ENCODE measurements at places on chromosomes 1 and 21.

DNA sequence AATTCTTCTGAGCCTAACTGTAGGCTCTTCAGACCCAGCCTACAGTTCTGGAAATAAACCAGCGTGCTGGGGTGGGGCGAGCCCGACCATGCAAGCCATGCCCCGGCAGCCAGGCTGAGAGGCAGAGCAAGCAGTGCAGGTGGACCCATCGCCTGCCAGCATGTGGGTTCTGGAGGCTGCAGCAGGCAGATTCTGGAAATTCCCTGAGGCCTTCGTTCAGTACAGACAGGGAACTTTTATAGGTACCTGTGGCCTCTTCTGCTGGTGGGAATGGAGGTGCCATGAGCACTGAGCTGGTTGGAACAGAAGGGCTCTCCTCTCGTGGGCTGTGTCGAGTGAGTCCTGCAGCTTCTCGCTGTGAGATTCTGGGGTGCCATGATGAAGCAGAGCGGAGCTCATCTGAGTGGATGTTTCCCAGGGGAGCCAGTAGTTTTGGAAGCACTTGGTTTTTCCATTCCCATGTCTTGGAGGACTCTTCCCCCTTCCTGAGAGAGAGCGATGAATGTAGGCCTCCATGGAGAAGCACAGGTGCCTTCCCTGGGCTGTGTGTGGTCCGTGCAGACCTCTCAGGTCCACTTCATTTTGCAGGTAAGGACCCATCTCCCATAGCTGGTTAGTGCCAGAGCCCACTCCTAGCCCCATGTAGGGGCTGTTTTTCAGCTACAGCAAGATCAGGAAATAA is 94.1 kb downstream of the PCBP3 start:
- no peak for DNase-seq

- no peak for DNase-seq
Measured at GRCh38 chr1:54663725-54664124, 22.1 kb downstream of the MROH7 start.

- no peak for DNase-seq
Measured at GRCh38 chr1:168427051-168427450, 116.7 kb downstream of the XCL2 start.

- DNase-seq: no peak
Measured at GRCh38 chr1:115796897-115797296, 28.4 kb upstream of the CASQ2 start.

- no peak for DNase-seq
Measured at GRCh38 chr1:167339405-167339804, 118.7 kb downstream of the POU2F1 start.

GRCh38 chr21:19771881-19772280 is 1226.3 kb upstream of the NCAM2 start:
- DNase-seq: no peak

DNA sequence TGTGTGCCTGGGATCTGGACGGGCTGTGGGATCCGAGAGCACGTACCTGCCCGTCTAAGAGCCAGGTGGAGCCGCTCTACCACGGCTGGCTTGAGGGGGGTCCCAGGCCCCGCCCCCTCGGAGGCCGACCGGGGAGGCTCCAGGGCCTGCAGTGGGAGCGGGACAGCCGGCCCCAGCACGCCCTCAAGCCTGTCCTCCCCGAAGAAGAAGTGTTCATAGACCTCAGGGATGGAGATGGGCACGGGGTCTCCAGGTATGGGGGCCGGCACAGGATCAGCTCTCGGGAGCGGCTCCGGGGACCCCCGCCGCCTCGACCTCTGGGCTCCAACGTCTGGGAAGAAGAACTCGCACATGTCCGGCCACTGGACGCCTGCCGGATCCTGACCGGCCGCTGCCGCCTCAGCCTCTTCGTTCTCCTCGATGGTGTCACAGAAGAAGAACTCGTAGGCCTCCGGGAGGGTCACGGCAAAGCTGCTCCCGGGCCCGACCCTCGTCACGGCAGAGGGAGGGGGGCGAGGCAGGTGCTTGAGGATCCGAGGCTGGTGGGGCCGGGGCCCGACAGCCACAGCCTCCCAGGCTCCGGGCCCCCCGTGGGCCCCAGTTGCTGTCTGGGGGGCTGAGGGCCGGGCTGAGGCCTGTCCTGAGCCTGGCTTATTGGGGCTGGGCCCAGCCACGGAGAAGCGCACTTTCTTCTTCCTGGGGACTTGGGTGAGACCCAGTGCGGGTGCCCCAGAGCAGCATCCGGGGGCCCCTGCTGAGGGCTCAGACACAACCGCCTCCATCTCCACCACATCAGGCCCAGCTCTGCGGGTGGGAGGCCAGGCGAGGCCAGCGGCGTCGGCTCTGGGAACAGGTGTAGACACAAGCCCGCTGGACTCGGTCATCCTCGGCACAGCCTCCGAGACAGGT is 2.8 kb downstream of the PERM1 start:
- DNase-seq: no peak

DNA sequence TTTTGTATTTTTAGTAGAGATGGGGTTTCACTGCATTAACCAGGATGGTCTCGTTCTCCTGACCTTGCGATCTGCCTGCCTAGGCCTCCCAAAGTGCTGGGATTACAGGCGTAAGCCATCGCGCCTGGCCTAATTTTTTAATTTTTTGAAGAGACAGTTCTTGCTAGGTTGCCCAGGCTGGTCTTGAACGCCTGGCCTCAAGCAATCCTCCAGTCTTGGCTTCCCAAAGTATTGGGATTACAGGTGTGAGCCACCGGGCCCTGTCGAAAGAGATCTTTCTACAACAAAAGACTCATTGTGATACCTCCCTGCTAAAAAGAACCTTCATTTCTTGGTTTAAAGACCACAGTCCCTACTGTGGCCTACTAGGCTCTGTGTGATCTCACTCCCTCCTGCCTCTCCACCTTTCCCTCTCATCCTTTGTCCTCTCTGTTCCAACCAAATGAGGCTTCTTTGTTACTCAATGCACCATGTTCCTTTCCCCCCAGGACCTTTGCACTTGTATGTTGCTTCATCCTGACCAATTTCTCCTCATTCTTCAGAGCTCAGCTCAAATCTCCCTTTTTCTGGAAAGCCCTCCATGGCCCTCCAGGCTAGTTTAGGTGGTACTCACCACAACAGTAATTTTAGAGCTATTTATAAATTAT is 1.5 kb upstream of the GPX7 start:
- DNase-seq: no peak

- DNase-seq: no peak
Measured at GRCh38 chr1:153415850-153416570, at the start of gene S100A7A. S100A7A (plus strand) TSS chr1:153416520; CDS start chr1:153418083, 1,563 bp downstream.

- no peak for DNase-seq
Measured at GRCh38 chr1:69263921-69264391, 303.8 kb upstream of the LRRC7 start.

GRCh38 chr1:36871146-36871971 is 163.0 kb downstream of the GRIK3 start:
- no peak for DNase-seq

DNA sequence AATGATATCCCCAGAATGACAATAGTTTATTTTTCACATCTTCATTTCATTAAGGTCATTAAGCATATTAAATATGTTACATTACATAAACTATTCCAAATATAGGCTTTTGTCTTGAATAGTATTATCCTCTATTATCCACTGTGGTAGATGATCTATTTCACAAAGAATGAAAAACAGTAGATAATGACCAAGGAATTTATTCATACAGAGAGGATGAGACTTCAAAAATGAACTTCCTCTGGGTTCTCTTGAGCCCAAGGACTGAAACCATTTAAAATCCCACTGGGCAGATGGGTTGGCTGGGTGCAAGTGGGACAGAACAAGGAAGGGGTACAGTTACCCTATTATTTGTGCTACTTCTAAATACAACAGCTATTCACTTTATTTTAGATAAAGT is 33.0 kb downstream of the PTPN14 start:
- no peak for DNase-seq

GRCh38 chr1:204670152-204670927 is 15.2 kb downstream of the LRRN2 start:
- no peak for DNase-seq

GRCh38 chr1:183417772-183418491 is at the start of gene NMNAT2:
NMNAT2 (minus strand) TSS chr1:183418380; CDS start chr1:183418267, 113 bp downstream.
- no peak for DNase-seq

DNA sequence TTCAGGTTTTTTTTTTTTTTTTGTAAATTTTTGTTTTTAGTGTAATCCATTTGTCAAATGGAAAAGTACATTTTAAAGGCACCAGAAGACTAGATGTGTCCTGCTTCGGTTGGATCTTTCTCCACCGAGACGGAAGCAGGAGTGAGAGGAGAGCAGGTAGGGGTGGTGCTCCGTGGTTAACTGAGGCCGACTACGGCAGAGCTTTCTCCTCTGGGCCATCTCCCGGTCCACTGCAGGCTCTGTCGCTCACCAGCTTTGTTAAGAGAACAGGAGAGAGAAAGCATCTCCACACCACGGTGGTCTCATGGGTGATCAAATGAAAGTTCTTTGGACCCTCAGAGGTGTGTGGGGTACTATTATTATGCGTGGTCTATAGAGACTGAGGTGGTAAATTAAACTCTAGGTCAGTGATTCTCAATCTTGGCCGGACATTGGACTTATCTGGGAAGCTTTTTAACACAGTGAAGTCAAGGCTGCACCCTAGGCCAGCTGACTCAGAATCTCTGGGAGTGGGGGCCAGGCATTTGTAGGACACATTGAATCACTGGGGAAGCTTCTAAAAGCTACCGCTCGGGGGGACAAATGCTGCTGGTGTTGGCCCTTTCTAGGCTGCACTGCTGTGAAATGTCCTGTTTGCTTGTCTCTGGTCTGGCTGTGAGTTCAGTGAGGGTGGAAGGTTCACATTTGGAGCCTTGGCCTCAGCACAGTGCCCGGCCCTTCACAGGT is 25.0 kb downstream of the ABCA4 start:
- DNase-seq: no peak

DNA sequence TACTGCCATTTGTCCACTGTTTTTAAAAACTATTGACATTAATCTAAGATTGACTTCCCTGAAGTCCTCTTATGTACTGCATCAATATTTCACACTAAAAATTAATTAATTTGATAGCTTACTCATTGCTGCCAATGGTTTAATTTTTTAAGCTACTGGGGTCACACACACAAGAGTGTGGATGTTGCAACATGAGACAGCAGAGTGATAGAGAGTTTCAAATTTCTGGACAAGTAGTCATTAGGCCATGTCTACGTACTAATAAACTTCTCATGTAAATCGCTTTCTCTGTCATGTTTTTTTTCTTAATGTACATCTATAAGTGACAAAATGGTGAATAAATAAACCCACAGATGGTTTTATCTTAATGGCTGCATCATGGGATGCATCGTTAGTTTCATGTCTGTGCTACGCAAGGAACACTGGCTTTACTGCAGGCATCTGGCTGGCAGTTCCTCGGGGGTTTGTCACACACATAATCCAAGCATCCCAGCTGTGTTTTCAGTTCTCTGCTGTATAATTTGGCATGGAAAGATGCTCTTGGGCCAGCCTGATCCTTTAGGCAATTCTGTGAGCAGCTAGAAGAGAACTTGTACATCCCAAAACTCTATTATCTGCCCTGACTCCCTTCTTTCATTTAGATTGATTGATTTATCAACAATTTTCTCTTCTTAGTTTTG is 16.4 kb upstream of the CHODL start:
- DNase-seq: no peak

Measured in activated T-helper 1 cell treated with anti-CD3 and anti-CD28 coated beads, Interleukin-2, amount 50 U/mL, for 16 hours (primary cell).